ENCODE measurements at places on chromosomes 7 and 10.

DNA sequence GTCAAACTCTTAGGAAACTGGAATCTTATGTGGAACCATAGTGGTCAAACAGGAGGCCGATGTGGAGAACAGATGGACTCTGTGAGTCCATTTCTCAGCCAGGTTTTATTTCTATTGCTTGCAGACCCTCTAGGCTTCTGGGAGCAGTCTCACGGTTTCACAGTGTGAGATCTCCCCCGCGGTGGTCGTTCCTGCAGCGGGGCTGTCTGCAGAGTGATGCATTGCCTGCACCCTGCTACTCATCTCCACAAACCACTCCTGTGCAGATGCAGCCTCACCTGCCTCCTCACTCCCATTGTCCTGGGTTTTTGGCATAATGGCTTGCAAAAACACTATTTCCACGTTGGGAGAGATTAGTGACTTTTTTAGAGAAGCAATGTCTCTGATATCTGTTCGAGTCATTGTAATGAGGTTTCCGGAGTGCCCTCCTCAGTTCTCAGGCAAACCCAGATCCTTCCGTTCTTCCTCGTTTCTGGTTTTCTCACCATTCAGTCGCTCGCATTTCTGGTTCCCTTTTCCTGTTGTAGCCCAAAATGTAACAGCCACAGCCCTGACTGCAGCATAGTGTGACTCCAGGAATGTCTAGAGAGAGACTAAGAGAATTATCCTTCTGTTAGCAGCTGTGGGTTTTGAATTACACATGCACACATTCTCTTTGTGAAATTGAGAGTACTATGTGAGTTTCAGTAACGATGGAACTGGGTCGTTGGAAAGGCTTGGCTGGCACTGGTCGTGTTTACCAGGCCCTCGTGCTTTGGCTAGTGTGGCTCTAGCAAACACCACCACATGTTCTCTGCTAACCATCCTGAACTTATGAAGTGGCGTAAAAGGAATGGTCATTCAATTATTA, 30.2 kb downstream of the ACADSB start:
- peak; percentile 6 for DNase-seq

DNA sequence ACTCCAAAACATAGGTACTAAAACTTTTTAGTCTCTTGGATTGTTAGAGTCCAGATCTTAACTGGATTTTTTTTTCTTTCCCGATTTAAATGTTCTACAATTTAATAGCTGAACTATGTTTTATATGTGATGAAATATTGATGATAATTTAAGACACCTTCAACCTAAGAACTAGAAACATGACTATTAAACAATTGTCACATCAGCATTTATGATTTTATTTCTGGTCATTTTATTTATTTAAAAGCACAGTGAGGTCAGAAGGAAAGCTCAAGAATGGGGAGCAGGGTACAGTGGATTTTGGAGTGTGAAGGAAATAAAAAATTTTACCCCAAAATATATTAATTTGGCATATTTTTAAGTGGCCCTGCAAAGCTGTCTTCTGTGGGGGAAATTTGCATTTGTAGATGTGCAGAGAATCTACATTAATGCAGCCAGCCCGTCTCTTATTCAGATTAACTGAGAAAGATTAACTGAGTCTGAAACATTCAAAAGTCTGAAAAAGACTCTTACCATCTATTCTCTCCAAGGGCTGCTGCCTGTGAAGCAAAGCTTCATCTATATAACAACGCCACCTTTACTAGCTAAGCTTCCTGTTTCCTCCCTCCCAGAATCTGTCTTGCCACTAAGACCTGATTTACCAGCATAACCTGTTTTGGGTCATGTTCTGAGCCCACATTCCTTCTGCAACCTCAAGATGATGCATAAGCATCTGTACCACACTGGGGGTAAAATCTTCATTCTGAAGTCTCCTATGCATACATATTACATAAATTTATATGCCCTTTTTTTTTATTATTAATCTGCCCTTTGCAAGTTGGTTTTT, 86.4 kb downstream of the TMEM106B start:
- DNase-seq, result no peak

GRCh38 chr7:1123715-1124114, 35.8 kb downstream of the GPER1 start:
- peak; percentile 47 for DNase-seq

DNA sequence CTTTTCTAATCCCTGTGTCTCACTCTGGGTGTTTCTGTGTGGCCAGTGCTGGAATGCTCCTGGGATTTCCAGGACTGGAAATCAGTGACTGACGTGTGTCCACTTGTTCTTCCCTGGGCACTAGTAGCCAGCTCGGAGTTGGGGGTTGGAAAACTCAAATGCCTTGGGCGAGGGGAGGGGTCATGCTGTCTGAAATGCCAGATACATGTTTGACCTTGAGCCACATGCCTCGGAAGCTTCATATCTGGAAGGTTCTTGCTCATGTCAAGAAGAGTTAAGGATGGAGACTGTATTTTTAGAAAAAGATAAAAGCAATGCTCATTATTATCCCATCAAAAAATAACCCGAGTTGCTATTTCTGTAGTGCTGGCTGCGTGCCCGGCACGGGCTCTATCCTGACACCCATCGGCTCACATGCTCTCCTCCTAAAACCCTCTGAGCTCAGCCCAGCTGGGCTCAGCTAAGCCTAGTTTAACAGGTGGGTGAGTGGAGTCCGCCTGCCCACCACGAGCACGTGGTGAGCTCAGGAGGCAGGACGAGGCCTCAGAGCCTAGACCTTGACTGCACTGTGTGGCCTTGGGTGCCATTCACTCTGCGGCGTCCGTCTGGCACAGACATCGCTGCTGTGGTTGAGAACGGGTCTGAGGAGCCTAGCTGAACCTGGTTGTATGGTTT, 6.4 kb downstream of the DPYSL4 start:
- DNase-seq, result no peak

- DNase-seq, result no peak
These were observed 29.6 kb downstream of the ANKRD16 start for GRCh38 chr10:5860066-5860465.

GRCh38 chr10:86071758-86072157, 294.8 kb downstream of the GRID1 start:
- DNase-seq, result no peak

- DNase-seq, result no peak
These were observed 276.3 kb downstream of the LHFPL3 start for GRCh38 chr7:104604706-104605105.

- peak; percentile 38 for DNase-seq
These were observed 110.5 kb downstream of the HECTD2 start for GRCh38 chr10:91520661-91521060.

GRCh38 chr10:124671486-124672075, 72.6 kb downstream of the FAM53B start:
- no peak for DNase-seq

- no peak for DNase-seq
These were observed 336.0 kb upstream of the IGFBP3 start for GRCh38 chr7:46256870-46257661.

DNA sequence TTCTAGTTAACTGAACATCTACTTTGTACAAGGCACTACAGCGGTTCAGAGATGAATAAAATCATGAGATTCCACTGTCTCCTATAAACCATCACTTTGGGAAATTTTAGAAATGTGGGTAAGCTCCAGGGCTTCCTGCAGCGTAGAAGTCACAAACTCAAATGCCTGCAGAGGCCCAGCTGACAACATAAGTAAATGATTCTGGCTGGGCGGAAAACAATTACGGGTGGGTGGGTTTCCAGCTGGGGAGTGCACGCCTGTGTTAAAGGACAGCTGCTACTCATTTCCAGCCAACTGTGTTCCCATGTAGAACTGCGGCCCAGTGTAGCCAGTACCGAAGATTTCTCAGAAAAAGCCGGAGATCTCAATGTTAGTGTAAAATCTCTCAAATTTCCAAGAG, 69.5 kb upstream of the ATRNL1 start:
- no peak for DNase-seq

DNA sequence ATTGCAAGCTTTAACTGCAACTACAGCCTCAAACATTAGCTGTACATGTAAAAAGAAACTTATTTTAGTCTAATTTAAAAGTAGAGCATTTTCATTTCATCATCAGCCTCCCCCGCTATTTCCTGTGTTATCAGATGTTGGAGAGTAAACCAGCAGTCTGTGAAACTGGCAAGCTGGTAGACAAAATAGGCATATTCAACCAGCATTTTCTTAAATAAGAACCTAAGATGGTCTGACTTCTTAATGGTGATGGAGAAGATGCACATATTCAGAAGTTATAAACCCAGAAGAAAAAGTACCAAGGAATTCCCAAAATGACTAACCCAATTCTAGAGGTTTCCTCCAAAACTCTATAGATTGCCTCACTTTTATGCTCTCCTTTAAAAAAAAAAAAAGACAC, 24.9 kb downstream of the PIK3AP1 start:
- DNase-seq, result no peak

DNA sequence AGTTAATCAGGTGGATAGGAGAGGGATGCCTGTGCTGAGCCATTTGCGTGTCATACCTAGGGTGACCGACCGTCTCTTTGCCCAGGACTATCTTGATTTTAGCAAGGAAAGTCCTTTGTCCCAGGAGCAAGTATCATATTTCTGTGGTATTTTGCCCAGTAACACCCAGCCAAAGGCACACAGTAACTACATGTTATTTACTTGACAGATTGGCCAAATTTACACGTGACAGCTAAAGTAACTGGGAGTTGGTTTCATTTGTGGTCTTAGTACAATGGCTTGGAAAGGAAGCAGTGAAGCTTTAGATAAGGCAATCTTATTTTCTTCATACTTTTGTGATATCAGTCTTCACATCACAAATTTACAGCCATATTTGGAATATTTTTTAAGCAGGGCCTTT, 142.1 kb downstream of the JCAD start:
- no peak for DNase-seq

DNA sequence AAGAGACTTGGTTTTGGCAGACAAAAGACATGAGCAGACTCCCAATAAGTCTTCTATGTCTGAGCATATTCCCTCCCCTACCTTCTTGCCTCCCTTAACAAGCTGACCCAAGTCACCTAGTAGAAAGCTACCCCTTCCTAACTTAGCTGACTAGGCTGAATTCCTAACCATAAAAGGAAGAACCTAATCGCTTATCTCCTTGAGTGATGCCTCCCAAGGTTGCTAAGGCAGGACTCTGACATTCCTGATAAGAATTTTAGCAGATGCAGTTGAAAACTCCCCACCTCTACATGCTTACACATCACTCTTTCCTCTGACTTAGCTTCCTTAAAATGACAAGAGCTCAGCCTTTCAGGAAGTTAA, 704.7 kb upstream of the MBL2 start:
- DNase-seq, result no peak

- DNase-seq, result peak; percentile 87
These were observed 19.6 kb upstream of the CFAP46 start for GRCh38 chr10:132961787-132962622.

DNA sequence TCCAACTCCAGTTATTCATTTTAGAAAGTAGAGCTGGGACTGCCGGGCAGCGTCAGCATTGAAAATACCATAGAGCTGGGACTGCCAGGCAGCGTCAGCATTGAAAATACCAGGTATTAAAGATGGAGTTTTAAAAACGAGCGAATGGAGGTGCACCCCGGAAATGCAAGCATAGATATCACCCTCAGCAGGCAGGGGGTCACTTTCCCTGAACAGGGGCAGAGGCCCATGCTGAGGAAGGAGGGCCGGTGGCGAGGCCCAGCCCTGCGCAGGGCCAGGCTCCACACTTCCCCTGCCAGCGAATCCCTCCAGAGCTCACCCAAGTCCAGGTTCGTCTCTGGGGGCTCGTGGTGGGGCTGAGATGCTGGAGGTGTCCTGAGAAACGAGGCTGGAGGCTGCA, 84.8 kb upstream of the DIP2C start:
- no peak for DNase-seq

- DNase-seq, result no peak
These were observed 933.0 kb upstream of the ZNF722 start for GRCh38 chr7:63065684-63066083.

DNA sequence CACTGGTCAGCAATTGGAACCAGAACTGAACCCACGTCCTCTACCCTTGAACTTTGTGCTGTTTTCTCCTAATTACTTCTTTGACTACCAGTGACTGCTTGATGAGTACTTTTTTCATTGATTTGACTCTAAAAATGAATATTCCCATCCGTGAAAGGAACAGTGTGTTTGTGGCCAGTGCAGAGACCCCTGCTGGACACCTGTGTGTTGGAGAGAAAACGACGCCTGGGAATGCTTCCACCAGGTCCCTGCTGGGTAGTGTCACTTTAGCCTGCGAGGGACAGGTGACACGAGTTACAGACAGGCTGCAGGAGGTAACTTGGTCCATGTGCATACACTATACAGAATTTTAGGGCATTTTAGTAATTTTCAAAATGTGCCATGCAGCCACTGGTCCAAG, 6.8 kb upstream of the GJD4 start:
- DNase-seq, result no peak

- DNase-seq, result no peak
These were observed 169.2 kb downstream of the NOC3L start for GRCh38 chr10:94193466-94193924.

DNA sequence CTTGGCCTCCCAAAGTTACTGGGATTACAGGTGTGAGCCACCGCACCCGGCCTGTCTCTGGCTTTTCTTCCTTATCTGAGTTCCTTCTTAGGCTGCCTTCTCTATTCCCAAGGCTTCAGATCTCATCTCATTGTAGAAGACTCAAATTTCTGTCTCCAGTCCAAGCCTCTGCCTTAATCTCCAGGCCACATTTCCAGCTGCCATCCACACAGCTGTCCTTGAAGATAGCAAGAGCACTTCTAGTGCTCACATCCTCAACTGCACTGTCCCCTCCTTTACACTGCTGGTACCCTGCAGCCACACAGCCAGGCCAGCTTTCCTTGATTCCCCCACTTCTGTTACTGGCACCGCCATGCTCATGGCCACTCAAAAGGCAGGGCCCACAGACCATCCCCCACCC, 35.6 kb downstream of the POLL start:
- DNase-seq, result no peak

- no peak for DNase-seq
These were observed 384.6 kb downstream of the ARL4A start for GRCh38 chr7:13072014-13072413.

DNA sequence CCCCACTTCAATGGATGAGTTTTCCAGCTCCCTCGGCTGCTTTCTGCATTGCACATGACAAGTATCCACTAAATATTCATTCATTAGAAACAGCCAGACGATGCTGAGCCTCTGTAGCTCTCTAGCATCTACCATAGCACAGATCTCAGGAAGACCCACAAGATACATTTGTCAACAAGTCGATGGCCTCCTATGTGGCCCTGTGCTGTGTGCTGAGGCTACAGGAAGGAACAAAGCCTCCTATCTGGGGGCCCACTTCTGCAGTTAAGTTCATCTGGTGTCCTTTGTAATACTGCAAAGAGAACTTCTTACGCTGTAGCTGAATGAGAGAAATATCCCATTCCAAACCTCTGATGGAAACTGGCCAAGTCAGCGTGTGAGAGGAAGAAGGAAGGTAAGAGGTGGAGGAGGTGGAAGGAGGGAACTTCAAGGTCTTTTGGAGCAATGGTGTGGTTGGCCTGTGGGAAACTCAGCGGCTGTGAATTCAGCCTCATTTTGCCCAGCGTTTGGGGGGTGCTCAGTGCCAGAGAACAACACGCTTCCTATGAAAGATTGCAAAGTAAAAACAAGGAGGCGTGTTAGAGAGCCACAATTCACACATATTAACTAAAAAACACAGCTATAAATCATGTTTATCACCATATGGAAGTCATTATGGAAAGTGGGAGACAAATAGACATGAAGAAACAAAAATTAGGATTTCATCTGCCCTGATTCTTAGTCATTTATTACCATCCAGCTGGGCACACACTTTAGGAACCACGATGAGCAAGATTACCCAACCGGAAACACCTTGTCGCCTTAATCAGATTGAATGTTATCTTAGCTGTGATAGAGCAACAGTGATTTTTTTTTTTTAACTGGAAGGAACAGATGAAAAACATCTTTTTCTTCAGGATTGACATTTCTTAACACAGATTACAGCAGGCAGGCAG, 62.2 kb upstream of the USP6NL start:
- DNase-seq, result no peak

All from left colon (tissue), 2 donors.